ENCODE measurements at places on chromosomes 5 and 9.

- no peak for DNase-seq
These were observed 14.3 kb upstream of the SH3RF2 start for GRCh38 chr5:145922059-145922458.

DNA sequence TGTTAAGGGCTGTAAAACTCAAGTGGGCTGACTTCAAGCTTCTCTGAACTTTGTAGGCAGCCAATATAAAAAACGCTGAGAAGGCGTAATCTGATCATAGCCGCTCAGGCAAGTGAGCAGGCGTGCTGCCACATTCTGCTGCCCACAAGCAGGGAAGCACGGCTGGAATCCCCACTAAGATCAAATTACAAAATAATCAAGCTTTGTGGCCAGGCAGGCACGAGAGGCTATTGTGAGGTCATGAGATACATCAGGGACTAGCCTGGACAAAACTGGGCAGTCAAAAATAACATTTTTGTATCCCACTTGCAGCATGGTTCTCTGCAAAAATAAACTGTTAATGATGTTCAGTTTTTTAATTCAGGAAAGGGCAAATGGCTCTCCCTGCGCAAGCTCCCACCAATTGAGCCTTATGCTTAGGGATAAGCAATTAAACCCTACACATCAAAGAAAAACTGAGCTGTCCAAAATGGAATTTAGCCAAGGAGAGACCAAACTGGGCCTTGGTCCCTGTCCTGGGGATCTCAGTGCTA is 64.0 kb downstream of the POU5F2 start:
- DNase-seq: no peak

GRCh38 chr5:160421625-160422258 is at the start of gene PTTG1:
Gene PTTG1, plus strand, starts transcription at chr5:160421855. Its CDS starts 458 bp downstream, at chr5:160422313.
- peak; percentile 90 for DNase-seq

DNA sequence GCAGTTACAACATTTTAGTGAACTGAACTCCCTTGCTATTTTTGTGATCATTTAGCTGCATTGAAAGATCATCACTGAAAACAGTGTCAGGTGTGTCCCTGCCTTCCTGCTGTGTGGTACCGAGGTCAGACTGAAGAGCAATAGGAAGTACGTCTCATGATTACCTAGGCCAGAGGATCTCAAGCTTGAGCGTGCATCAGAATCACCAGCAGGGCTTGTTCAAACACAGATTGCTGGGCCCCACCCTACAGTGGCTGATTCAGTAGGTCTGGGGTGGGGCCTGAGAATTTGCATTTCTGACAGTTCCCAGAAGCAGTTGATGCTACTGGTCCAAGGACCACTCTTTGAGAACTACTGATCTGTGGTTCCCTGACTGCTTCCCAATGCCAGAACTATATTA is 159.6 kb downstream of the ACTL7B start:
- no peak for DNase-seq

- no peak for DNase-seq
These were observed 81.0 kb downstream of the ARHGEF28 start for GRCh38 chr5:73706963-73707362.

DNA sequence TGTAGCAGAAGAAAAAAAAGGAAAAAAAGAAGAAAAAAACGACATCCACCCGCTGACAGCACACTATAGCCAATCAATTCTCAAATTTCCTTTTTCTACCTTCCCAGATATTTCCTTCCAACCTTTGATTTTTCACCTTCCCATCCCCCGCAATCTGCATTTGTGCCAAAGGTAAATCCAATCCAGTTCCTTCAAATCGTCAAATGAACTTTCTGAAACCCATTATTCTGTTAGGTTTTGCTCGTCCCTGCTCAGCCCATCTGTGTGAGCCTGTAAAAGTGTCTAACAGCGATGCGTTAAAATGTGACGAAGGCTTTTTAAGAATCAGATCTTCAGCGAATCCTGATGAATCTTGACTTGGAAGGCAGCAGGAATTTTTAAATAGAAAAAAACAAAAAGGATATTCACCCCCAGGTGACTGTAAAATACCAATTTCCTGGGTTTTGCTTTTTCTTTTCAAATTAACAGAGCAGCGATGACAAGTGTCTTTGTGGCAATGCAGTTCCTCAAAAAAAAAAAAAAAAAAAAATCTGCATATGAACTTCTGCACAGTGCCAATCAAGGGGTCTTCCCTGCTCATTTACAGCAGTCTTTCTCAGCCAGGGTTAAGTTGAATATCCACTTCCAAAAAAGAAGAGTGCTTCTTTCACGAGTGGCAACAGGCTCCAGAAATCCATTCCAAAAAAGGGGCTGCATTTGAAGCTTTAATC is 367 bp upstream of the SHC3 start:
- DNase-seq: no peak

- DNase-seq: peak; percentile 58
These were observed 14.0 kb downstream of the BOD1 start for GRCh38 chr5:173602423-173602822.

- no peak for DNase-seq
These were observed 64.1 kb downstream of the SLCO4C1 start for GRCh38 chr5:102231693-102232619.

GRCh38 chr9:28868228-28868990 is 1295.1 kb upstream of the C9orf72 start:
- DNase-seq: no peak

GRCh38 chr9:127143920-127144465 is 21.6 kb upstream of the ANGPTL2 start:
- no peak for DNase-seq

DNA sequence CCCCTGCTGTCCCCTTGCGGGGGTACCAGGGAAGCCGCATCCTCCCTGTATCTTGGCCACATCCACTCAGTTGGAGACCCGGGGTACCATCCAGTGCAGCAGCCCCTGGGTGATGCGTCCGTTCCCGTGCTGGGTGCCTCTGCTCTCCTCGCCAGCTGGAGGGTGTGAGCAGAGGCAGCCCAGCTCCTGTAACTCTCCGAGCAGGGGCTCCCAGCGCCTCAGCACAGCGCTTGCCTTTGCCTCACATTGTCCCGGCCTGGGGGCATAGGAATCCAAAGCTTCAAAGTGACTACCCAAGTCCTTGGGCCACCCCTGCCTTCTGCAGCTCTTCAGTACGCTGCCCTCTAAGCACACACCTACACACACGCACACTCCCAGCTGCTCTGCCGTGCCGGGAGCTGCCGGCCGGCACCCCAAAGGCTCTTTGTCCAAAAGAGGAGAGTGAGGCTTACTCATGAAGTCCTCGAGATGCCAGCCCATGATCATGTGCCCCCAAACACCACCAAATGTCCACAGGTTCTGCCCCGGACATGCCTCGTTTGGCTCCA is 733 bp downstream of the ANGPTL2 start:
- DNase-seq: no peak

GRCh38 chr9:113635586-113635985 is 172.1 kb downstream of the RGS3 start:
- no peak for DNase-seq

GRCh38 chr9:98381311-98382103 is 126.1 kb upstream of the TBC1D2 start:
- DNase-seq: no peak

- DNase-seq: no peak
These were observed 25.7 kb downstream of the RAPGEF1 start for GRCh38 chr9:131714161-131714646.

DNA sequence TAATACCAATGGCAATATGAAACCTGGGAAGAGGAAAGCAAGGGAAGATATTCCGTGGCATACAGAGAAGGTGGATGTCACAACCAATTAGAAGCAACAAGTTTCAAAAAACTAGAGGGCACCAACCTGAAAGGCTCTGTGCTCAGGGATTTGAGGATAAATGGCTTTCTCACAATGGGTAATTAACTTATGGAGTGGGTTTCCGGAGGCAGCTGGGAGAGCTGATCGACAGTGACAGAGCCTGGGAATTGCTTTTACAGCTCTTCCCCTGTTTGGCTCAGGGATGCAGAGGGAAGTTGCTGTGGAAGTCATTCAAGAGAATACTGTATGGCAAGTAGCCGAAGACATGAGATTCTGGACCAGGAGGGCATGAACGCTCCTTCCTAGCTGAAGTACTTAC is 237.0 kb downstream of the KIF4B start:
- no peak for DNase-seq

- DNase-seq: no peak
These were observed 42.8 kb upstream of the MAST4 start for GRCh38 chr5:66553368-66553912.

- DNase-seq: no peak
These were observed 11.9 kb downstream of the EEIG1 start for GRCh38 chr9:127968700-127969383.

DNA sequence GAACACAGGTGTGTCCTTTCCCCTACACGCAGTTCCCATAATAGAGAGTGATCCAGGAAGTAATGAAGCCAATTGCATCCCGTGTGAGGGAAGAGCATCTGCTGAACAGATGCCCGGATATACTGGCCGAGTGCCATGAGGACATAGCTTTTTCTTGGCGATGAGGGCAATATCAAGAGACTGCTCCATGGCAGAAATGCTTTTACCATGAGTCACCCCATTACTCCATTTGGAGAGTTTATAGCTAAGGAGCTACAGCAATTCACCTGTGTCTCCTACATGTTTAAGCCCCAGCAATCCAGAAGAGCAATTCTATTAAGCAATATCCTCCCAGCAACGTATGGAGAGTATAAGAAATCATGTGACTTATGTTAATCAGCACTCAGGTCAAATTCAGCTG is 222.0 kb upstream of the KLF4 start:
- no peak for DNase-seq

DNA sequence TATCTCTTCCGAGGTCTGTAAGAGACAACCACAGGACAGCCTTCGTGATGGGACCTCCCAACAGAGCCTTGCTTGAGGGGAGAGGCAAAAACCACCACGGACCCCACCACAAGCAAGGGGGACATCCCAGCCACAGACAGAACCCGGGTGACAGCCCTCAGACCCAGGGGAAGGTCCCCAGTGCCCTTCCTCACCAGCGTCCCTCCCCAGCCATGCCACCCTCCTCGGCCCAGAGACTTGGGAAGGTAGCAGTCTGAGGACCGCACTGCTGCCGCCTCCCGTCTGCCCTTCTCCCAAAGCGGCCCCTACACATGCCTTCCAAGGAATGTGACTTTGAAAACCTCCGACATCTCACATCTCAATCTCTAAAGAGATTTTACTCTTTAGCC is 13.4 kb downstream of the IPPK start:
- DNase-seq: no peak

GRCh38 chr5:126043688-126044087 is 379.5 kb upstream of the GRAMD2B start:
- no peak for DNase-seq

DNA sequence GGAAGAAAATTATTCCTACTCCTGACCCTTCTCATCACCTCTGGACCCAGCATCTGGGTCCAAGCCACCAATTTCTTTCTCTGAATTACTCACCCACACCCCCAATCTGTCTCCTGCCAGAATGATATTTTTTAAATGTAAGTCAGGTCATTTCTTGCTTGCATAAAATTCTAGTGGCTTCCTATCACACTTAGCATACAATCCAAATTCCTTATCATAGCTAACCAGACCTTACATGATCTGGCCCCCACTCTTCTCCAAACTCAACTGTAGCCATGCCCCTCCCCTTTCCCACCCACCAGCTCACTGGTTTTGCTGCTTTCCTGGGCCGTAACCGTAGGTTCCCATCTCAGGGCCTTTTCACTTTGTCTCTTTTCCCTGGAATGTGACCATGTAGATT is 15.2 kb downstream of the HTR4 start:
- peak; percentile 47 for DNase-seq

- DNase-seq: no peak
These were observed 627.2 kb downstream of the PSAT1 start for GRCh38 chr9:78923966-78924659.

GRCh38 chr9:98518556-98518955 is 190.2 kb downstream of the GABBR2 start:
- DNase-seq: no peak

- DNase-seq: no peak
These were observed 145.4 kb downstream of the MAPKAP1 start for GRCh38 chr9:125561509-125562148.

DNA sequence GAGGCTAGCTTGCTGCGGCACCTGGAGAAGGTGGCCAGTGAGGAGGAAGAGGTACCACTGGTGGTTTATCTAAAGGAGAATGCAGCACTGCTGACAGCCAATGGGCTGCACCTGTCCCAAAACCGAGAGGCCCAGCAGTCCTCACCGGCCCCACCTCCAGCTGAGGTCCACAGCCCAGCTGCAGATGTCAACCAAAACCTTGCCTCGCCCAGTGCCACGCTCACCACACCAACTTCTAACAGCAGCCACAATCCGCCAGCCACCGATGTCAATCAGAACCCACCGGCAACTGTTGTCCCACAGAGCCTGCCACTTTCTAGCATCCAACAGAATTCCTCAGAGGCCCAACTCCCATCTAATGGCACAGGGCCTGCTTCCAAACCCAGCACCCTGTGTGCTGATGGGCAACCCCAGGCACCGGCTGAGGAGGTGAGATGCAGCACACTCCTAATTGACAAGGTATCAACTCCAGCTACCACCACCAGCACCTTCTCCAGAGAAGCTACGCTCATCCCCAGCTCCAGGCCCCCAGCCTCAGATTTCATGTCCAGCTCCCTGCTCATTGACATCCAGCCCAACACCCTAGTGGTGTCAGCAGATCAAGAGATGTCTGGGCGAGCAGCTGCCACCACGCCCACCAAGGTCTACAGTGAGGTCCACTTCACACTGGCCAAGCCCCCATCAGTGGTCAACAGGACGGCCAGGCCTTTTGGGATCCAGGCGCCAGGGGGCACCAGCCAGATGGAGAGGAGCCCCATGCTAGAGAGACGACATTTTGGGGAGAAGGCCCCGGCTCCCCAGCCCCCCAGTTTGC is 8.0 kb downstream of the SYNPO start:
- DNase-seq: no peak

GRCh38 chr9:105064248-105065097 is 136.5 kb upstream of the ABCA1 start:
- peak; percentile 49 for DNase-seq

GRCh38 chr5:121319292-121319691 is 532.4 kb upstream of the FTMT start:
- DNase-seq: no peak

GRCh38 chr5:88671505-88672499 is 211.2 kb downstream of the MEF2C start:
- DNase-seq: no peak

DNA sequence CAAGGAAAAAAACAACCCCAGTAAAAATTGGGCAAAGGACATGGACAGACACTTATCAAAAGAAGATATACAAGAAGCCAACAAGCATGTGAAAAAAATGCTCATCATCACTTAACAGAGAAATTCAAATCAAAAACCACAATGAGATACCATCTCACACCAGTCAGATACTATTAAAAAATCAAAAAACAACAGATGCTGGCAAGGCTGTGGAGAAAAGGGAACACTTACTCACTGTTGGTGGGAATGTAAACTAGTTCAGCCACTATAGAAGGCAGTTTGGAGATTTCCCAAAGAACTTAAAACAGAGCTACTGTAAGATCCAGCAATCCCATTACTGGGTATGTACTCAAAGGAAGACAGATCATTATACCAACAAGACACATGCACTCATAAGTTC is 157.4 kb downstream of the EDIL3 start:
- no peak for DNase-seq
